CD4-positive, alpha-beta T cell treated with Interleukin-21 for 1 hour (primary cell): ENCODE measurements at places on chromosomes 3 and 15.
A peak's percentile ranks its signal among the peaks of the same experiment; 100 is the strongest.

DNA sequence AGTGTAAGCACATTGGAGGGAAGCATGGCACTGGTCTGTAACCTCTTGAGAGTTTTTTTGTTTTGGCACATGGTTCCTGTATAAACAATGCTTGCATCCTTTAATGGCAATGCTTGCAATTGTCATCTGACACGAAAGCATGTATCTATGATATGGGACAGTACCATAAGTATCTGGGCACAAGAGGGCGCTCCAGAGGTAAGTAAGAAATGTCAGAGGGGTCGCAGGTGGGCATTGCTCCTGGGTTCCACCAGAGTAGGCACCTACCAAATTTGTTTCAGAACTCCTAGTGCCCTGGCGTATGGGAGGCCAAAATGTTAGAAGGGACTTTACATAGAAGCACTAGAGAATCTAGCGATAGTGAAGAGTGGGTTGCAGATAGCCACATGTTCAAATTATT, 58.7 kb upstream of the BCHE start:
- DNase-seq, result no peak

DNA sequence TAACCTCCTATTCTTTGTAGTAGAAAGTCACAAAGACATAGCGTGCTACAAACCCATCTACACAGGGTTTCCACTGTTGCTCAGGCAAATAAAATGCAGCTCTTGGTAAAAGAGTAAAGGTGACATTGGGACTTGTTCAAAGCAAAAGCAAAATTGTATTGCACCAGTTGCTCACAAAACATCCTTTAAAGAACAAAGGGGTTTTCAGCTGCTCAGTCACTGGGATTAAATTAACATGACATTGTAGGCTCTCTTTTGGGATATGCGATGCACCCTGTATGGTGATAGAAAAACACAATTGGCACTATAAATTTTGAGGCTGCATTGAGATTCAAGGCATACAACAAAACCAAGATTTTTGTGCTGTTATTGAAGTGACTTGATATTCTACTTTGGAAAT, 447.3 kb upstream of the CNTN3 start:
- no peak for DNase-seq

DNA sequence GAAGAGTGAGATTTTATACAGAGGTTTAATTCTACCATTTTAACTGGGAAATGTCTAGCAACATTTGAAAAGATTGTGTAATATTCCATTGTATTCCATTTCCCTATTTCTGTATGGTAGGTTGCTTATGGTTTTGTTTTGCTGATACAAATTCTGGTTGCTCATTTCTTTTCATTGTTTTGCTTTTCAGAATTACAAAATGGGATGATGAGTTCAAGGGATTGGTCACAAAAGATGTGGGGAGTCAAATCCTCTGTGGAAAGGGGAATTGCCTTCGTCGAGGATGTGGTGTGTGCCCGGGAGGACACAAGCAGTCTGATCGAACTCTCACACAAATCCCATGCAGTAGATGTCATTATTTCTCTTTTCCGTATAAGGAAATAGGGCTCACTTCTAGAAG, 18.3 kb downstream of the SLCO3A1 start:
- no peak for DNase-seq

GRCh38 chr15:40323239-40323952, at the start of gene INAFM2:
Gene INAFM2, plus strand, starts transcription at chr15:40323692. Its CDS starts 364 bp downstream, at chr15:40324056.
- peak; percentile 92 for DNase-seq

- no peak for DNase-seq
Measured at GRCh38 chr3:13013151-13013561, 60.1 kb downstream of the IQSEC1 start.

DNA sequence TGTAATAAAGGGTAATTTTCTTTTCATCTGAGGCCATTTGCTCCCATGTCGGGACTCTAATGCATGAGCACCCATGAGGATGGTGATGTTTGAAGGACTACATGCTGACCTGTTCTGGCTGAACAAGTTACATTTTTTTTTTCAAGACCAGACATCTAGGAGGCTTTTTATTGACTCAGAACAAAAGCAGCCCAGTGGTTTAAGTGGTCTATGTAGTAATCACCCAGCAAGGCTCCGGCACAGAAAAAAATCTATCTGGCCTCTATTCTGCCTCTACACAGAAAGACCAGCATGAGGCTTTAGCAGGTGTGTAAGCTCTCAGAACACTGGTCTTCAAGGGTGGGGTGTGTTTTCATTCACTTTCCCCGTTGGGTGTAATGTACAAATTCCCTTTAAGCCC, 95.1 kb upstream of the ZBED2 start:
- no peak for DNase-seq

DNA sequence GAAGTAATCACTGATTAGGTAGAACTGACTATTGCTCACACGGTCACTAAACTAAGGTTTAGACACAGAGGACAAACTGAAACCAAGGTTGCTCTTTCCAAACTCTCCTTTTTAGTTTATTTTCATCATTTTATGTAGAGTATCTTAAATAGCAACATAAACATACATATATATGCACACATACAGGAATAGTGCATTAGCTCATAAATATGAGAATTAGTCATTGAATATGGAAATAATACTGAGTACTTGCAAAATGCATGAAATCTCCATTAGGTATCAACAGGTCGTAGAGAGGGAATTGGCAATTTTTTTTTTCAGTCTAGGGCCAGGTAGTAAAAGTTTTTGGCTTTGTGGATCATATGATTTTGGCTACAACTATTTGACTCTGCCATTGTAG, 557.1 kb downstream of the NLGN1 start:
- no peak for DNase-seq

- no peak for DNase-seq
Measured at GRCh38 chr15:90047956-90048575, 46.9 kb downstream of the ZNF710 start.

- DNase-seq, result no peak
Measured at GRCh38 chr15:82129761-82130160, 83.9 kb upstream of the MEX3B start.

DNA sequence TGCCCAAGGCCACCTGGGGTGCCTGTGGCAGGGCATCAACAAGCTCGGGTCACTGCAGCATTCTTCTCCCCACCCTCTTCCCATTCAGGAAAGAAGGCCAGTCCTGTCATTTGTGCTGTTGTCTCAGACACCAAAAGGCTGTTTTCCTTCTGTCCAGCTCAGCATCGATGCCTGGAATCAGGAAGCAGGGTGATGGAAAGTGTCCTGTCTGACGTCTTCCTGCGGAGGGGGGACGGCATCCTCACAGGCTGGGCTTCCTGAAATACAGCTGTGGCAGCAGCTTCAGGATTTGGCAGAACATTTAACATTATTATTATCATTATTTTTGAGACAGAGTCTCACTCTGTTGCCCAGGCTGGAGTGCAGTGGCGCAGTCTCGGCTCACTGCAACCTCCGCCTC, 33.0 kb upstream of the ANKDD1A start:
- no peak for DNase-seq

- DNase-seq, result peak; percentile 47
Measured at GRCh38 chr3:152309535-152310307, 41.0 kb downstream of the MBNL1 start.

DNA sequence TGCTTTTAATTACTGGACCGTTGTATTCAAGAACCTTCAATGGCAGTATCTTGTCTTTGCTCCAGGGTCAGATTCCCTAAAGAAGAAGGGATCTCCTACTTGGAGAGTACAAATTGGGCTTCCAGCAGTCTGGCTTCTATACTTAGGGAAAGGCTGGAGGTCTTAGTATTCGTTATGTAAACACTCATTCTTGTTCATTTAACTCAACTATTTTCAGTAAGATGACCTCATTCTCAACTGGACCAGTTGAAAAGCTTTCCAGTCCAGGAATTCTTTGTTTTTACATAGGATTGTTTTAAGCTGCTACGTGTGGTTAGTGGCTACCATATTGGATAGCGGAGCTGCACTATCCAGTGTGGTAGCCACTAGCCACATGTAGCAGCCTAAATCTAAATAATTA, 4.6 kb downstream of the SENP5 start:
- DNase-seq, result no peak

- no peak for DNase-seq
Measured at GRCh38 chr3:57820479-57820878, 64.4 kb downstream of the SLMAP start.

GRCh38 chr3:57659806-57660439, 33.0 kb downstream of the DENND6A start:
- no peak for DNase-seq

DNA sequence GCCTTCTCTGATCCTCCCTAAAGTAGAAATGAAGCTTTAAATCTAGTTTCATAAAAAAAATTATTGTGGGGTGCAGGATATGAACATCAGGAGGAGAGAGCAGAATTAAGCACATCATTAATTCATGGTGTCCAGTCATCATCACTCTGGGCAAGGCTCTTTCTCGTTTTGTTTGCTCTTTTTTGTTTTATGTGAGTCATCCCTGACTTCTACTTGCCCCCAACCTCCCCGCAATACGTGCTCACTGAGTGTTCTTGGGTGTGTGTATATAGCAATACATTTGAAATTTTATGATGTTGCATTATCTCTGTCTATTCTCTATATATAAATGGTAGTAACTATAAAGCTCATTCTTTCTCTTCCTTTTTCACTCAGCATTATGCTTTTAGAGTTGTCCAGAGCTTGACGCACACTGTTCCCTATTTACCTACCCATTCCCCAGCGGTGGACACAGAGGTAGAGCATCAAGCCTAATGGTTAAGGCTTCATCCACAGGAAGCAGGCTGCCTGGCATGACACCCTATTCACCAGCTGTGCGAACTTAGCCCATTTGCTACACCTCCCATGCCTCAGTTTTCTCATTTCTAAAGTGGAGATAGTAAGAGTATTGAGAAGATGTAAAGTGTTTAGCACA, 72.3 kb downstream of the CD200R1L start:
- no peak for DNase-seq

GRCh38 chr15:26572602-26573350, 200.1 kb downstream of the GABRB3 start:
- DNase-seq, result no peak

DNA sequence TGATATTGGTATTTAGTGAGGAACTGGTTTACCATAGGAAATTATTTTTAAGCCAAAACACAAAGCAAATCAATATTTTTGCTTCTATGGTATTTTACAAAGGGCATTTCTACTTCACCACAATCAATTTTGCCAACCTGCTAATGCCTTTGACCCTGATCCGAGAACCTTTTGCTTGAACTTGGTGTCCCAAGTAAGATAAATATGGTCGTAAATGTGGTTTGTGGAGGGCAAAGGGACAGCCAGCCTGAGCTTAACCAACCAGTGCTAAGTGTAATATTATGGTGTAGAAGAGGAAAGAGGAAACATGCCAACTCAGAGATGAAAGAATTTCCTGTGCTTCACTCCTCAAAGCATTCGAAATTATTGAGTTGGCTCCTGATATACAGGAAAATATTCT, 148.4 kb downstream of the C3orf38 start:
- no peak for DNase-seq

DNA sequence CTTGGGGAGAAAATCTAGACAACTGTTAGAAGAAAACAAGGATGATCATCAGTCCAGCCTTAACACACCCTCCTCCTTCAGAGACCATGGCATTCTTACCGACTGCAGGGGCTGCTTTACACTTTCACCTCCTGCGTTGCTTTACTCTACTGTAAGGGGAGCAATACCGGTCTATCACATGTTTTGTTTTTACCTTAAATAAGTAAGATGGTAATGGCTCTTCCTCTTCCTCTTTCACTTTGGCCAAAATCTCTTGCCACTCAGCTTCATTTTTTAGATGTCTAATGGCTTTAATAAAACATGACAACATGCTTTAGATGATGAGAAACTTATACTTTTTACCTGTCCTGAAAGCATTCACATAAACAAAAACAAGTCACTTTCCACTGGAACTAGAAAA, 33.4 kb upstream of the STIMATE start:
- DNase-seq, result no peak

GRCh38 chr3:173538410-173538809, 140.9 kb downstream of the NLGN1 start:
- DNase-seq, result no peak

- no peak for DNase-seq
Measured at GRCh38 chr15:50137330-50137761, 18.3 kb upstream of the ATP8B4 start.

DNA sequence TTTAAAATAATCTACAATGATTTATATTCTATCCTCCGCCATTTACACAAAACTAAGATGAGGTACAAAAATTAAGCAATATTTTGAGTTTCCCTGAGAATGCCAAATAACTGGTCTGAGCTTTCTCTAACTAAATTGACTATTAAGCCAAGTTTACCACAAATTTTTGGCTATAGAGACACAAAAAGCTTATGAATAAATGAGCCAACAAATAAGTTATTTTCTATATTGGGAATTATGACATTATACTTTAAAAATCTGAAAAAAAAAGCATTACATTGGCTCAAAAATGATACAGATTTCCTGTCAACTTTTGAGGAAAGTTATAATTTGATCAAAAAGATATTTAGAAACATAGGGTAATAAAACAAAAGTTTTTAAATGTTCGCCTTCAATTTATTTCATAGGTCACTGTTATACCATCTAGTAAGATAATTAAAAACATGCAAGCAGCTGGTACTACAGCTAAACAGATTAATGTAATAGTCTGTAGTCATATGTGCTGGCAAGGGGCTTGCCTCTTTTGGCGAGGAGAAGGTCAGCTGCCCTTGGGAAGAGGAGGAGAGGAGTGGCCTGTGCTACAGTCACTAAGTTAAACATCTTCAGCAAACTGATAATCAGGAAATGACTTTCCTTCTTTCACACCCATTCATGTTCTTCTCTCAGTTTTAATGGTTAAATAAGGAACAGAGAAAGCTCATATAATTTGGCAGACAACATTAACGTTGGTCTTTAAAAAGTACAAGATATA, 318.5 kb downstream of the TBC1D5 start:
- DNase-seq, result no peak

DNA sequence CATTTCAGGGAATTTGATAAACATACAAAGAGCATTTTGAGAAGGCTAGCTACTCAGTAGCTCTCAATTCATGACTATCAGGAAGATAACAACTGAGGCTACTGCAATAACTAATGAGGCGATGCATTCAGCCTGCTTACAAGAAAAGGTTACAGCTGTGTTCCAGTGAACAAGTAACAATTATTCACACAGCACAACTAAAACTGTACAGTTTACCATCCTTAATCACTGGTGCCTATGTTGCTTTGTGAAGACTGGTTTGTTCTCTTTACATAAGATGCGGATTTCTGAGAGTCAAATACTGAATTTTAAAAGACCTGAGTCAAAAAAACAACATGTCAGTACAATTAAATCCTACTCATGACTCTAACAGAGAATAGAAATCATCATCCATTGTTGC, 526.3 kb downstream of the OTOL1 start:
- no peak for DNase-seq

DNA sequence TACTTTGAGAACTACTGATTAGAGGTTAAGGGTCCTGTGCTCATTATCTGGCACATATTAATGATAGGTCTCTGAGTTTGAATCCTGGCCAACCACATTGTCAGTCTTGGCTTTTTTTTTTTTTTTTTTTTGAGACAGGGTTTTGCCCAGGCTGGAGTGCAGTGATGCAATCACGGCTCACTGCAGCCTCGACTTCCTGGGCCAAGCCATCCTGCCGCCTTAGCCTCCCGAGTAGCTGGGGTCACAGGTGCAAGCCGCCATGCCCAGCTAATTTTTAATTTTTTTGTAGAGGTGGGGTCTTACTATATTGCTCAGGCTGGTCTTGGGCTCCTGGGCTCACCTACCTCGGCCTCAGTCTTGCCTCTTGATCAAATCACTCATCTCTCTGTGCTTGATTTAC, 547 bp upstream of the PCCB start:
- DNase-seq, result no peak

- DNase-seq, result no peak
Measured at GRCh38 chr15:37397266-37398022, 297.1 kb upstream of the MEIS2 start.

GRCh38 chr15:77030048-77030927, 35.4 kb downstream of the PSTPIP1 start:
- DNase-seq, result no peak

GRCh38 chr3:156218353-156218744, 98.0 kb downstream of the KCNAB1 start:
- DNase-seq, result no peak
